Stimulated activated CD4-positive, alpha-beta T cell treated with anti-CD3 and anti-CD28 coated beads, Interleukin-1b, Interleukin-23, amount 100 ng/mL, for 1 hour (primary cell): ENCODE measurements at places on chromosomes 1 and 21.

DNA sequence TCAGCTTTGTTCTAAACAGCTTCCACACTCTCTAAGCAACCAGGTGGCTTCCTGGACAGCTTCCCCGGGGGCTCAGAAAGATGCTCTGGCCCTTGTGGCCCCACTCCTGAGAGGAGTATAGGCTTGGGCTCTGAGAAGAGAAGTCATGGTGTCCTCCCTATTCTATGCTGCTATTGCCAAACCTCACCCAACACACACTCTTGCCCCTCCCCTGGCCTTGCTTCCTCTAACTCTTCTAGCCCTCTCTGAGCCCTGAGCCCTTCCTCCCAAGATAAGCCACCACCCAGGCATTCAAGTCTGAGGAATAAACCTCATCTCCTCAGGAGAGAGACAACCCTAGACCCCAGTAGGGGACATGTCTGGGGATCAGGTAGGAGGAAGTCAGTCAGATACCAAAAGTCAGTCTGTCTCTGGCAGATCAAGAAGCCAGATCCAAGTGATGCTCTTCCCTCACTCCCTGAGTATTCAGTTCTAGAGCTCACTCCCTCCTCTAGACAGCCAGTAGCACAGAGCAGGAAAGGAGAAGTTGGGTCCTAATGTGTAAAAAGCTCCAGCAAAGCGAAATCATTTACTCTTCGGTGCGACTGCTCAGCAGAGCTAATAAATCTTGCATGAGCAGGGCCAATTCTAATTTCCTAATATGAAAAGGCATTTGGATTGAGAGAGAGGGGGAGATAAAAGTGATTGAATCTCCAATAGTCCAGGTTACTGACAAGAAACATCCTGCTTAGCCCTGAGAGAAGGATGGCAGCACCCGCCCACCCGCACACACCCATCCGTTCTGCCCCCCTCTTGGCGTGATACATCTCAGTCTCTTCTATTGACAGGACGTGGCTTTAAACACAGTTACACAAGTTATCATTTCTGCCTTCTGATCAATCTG is 50.5 kb downstream of the DMAP1 start:
- DNase-seq, result no peak

DNA sequence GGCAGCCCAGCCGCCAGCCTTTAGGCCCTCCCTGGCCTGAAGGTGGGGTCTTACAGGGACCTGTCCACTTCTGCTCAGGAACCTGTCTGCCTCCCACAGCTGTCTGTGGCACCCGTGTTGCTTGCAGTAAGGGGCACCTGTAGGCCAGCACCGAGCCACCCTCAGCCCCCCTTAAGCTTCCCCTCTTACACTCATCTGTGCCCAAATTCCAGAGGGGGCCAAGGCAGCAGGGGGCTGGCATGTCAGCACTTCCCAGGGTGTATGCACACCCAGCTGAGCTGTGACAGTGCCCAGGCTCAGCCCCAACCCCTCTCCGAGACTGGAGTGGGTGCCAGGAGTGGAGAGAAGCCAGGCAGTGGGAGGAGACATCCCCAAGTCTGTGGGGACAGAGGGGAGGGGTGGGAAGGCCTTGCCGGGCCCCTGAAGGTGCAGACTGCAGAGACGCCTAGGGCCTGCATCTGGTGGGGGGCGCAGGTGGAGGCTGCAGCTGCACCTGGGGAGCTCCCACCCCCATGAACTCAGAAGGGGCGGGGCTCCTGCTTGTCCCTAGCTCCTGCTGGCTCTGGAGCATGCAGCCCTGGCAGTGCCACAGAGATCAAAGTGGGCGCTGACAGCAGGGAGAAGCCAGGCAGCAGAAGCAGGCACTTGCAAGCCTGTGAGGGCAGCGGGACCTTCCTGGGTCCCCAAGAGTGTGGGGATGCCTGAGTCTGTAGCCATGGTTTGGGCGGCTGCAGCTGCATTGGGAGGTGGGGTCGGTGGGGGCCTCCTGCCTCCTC is 5.4 kb upstream of the SLC2A7 start:
- DNase-seq, result no peak

DNA sequence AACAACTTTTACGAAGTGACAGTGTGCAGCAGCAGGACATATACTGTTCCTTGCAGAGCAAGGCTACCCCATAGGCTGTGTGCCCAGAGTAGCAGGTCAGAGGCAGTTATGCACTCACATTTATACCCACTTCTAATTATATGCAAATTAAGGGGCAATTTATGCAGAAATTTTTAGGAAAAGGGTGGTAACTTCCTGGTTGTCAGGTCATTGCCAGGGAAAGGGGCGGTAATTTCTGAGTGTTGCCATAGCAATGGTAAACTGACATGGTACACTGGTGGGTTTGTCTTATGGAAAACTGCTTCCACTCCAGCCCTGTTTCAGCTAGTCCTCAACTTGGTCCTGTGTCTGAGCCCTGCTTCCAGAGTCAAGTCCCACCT is 12.0 kb upstream of the SLAMF1 start:
- DNase-seq, result no peak

DNA sequence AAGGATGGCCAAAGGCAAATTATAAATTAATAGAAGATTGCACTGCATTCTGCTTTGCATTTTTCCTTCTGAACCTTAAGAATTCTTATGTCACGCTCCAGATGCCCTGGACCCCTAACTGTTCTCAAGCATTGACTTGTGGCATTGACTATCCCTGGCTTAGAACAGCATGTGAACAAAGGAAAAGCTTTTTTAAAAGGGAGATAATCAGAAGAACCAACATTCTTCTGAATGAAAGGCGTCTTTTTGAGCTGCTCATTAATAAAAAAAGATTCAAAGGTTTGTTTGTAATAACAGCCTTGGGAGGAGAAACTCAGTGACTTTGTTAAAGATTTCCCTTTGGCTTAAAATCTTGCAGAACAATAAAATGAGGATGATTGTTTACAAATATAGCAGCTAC is 105.5 kb downstream of the TNNI3K start:
- no peak for DNase-seq

- DNase-seq, result no peak
Observed at GRCh38 chr1:207495801-207496792, at the start of gene CR1. TSS of gene CR1 (plus strand) at chr1:207496157. CDS start at chr1:207496268, 111 bp downstream.

DNA sequence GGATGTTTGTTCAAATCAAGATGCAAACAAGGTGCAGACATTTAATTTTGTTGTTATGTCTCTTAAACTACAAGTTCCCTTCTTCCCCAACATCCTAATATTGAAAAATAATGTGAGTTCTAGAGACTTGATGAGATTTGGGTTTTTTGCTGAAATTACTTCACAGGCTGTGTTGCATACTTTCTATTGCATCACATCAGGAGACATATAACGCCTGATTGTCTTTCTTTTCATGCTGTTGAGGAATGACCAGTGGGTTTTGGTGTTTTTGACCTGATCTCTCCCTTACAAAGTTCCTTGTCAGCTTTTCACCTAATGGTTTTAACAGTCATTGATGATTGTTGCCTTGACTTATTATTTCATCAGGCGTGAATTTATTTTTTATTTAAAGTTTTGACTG is 83.4 kb downstream of the UROD start:
- DNase-seq, result no peak

DNA sequence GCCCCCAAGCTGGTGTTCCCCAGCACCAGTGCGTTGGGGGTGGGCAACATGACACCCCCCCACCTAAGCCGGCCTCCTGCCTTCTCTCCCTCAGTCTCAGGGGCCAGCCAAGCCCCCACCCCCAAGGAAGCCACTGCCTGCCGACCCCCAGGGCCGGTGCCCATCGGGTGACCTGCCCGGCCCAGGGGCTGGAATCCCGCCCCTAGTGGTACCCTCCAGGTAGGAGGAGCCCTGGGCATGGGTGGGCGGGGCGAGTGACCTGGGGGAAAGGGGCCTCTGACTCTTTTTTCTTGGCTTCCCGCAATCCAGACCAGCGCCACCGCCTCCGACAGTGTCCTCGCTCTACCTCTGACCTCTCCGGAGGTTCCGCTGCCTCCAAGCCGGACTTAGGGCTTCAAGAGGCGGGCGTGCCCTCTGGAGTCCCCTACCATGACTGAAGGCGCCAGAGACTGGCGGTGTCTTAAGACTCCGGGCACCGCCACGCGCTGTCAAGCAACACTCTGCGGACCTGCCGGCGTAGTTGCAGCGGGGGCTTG is 1.3 kb upstream of the EFNA4 start:
- DNase-seq, result no peak

DNA sequence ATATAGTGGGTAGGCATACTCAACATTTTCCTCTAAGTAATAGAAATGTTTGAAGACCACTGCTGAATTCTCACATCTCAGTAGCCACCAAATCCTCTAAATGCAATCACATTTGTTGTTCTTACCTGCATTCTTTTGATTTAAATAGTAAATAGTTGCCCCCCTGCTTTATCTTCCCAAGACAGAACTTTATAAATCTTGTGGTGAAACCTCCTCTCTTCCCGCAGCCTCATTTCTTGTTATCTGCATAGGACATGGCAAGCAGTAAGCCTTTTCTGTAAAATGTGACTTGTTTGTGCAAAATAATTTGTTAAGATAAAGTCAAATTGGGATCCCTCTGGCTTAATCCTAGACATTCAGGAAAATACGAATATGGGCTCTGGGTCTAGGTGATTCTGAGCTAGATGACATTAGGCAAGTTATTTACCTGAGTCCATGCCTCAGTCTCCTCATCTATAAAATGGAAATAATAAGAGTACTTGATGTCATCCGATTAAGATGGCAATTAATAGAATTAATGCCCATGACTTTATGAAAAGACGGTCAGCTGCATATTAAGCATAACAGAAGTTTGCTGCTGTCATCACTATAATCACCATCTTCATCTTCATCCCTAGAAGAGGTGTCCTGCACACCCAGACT is 77.7 kb downstream of the LRRC8C start:
- DNase-seq, result no peak

GRCh38 chr1:82704966-82705365 is 904.2 kb downstream of the ADGRL2 start:
- no peak for DNase-seq

DNA sequence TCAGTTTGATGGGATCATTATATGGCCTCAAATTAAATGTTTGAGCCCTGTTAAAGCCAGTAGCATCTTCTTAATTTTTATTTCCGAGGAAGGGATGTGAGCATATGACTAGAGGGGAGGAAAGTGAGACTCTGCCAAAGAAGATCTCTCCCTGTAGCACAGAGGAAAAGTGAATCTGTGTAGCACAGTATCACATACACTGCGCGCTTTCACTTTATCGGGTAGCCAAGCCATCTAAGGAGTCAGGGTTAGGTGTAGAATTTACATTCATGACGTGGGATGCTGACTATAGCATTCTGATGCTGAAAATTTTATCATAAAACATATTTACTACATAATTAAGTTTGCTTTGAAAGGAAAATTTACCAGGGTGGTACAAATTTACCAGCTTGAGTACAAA is 24.0 kb downstream of the LRRC8D start:
- DNase-seq, result no peak

DNA sequence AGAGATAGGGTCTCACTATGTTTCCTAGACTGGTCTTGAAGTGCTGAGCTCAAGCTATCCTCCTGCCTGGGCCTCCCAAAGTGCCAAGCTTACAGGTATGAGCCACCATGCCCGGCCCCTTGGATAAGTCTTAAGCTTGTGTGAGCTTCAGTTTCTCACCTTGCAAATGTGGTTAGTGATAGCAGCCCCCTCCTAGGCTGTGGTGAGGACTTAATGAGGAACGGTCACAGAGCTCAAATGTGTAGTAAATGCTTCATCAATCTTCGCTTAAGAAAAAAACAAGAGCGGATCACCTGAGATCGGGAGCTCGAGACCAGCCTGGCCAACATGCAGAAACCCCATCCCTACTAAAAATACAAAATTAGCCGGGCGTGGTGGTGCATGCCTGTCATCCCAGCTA is 3.0 kb downstream of the CNR2 start:
- no peak for DNase-seq

DNA sequence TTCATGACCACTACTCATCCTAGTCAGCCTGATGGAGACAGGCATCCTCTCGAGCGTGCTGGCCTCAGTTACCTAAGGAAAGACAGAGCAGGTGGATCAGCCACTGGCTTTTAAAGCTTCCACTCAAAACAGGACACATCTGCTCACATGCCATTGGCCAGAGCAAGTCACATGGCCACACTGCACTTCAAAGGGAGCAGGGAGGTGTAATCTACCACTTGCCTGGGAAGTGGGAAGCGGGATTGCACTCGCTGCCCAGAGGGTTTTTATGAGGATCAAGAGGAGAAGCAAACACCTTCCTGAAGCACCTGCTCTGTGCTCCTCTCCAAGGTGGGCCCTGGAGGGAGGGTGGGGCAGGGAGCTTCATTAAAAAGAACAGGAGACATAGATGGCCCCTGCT is 108.0 kb downstream of the TAS1R2 start:
- no peak for DNase-seq

DNA sequence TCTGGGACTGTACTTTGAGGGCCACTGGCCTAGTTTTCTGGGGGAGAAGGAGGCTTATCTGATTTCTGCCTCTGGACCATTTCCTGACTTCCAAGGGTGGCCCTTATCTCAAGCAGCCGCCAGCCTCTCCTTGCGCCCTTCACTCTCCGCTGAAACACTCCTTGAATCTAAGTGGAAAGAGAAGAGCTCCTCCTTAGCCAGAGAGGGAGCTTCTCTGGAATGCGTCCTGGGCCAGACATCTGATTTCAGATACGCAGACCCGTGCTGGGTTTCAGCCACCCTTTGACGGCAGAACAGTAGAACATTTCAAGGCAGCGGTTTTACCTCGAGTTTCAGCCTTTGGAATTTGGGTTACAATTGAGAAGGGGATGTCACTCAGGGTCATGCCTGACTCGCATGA is 308.0 kb downstream of the CAMTA1 start:
- no peak for DNase-seq

GRCh38 chr1:1092149-1092855 is 18.2 kb upstream of the RNF223 start:
- no peak for DNase-seq

DNA sequence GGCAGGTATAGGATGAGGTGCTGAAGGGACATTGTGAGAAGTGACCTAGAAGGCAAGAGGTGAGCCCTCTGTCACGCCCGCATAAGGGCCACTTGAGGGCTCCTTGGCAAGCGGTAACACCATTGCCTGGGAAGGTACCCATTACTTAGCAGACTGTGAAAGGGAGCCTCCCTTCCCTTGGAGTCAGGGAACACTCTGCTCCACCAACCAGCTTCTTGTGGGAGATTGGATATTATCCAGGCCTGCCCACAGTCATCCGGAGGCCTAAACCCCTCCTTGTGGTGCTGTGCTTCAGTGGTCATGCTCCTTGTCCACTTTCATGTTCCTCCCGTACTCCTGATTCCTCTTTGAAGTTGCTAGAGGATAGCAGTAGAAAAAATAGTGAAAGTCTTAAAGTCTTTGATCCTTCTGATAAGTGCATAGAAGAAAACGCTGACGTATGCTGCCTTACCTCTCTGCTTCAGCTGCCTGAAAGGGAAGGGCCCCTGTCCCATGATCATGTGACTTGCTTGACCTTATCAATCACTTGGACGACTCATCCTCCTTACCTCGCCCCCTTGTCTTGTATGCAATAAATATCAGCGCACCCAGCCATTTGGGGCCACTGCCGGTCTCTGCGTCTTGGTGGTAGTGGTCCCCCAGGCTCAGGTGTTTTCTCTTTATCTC is 16.0 kb downstream of the RBBP4 start:
- no peak for DNase-seq

- no peak for DNase-seq
Observed at GRCh38 chr1:42482635-42483153, 19.6 kb downstream of the CCDC30 start.

GRCh38 chr1:44707112-44707881 is 23.7 kb downstream of the RNU5D-1 start:
- no peak for DNase-seq

- no peak for DNase-seq
Observed at GRCh38 chr1:247115141-247115510, 11.0 kb upstream of the ZNF669 start.

GRCh38 chr1:176136891-176137290 is 70.2 kb downstream of the COP1 start:
- DNase-seq, result no peak

- no peak for DNase-seq
Observed at GRCh38 chr1:56524263-56524662, 55.1 kb downstream of the PLPP3 start.
